ENCODE measurements at places on chromosomes 5 and 9.

DNA sequence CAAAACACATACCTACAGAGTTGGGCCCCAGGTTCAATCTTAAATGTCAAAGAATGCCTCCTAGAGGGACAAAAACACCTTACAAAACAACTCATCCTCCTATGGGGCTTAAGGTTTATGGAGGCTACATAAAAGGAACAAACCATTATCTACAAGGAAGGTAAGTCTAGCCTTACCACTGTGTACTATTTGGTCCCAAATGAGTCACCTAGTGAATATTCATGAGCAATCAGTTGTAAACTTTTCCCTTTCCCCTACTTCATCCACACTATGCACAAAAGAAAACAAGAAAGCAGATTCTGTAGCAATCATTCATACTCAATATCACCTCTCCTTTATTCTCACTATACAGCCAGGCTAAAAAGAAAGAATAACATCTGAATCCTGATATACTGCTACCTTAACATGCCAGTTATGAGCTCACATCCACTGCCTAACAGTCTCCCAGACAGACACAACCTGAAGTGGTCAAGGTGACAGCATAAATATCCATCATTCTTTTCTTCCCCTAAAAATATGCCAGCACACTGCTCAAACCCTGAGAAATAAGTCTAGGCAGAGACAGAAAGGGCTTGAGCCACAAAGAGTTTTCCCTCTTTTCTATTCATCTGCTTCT, 6.2 kb downstream of the OXCT1 start:
- no peak for DNase-seq

DNA sequence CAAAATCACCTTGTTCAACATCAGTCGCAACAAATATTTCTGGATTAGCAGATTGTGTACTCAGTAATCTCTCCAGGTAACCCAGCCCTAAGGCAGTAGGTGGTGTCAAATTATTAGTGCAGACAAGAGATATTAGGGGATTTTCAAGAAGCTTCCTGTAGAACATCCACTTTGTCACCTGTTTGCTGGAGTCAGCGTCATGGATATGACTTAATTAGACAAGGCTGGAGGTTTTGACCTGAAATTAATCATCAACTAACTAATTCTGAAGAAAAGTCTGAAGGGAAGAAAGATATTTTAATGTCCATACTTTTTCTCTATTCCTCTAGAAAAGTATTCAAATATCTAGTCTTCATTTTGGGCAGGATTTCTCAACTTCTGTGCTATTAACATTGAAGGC, 91.4 kb upstream of the CCDC112 start:
- DNase-seq, result no peak

- peak; percentile 73 for DNase-seq
Observed at GRCh38 chr9:129737479-129738274, 15.2 kb downstream of the PTGES start.

- DNase-seq, result no peak
Observed at GRCh38 chr5:159096243-159096923, 3.3 kb downstream of the EBF1 start.

DNA sequence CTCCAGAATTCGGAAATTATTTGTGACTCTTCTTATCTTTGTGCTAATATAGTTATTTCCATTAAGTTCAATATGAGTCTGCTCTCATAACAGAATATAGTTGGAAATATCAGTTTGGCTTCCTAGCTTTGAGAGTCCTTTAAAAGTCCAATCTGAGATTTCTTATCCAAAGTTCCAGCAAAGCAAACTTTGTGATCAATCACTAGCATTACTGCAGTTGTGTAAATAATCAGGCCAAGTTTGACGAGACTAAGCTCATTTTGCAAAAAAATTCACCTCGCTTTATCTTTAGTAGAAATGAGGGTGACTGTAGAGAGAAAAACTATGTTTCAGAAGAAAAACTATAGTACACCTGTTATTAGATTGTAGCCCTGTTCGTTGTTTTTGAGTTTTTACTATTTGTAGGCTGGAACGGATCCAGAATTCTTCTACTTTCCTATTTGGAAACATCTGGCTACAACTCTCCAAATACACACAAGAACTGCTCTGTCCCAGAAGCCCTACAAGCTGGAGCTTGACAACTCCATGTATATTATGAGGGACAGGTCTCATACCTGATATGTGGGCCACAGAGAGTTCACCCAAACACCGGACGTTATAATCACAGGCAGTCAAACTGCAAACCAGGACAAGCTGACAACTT, 47.8 kb downstream of the RAPGEF1 start:
- DNase-seq, result no peak

DNA sequence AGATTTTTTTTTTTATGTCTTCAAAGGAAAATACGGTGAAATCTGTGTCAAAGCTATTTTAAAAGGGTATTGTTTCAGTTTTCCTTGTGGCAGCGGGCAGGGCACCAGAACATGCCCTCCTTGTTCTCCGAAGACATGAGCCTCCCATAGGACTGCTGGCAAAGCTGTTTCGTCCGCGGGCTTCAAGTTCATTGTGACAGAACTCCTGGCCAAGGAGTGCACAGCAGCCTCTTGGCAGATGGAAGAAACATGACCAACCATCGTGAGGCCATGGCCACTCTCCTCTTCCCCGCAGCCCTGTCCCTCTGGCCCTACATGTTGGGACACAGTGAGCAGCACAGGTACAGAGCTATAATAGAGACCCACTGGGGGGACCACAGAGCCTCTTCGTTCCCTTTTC, 99.5 kb downstream of the AOPEP start:
- no peak for DNase-seq

DNA sequence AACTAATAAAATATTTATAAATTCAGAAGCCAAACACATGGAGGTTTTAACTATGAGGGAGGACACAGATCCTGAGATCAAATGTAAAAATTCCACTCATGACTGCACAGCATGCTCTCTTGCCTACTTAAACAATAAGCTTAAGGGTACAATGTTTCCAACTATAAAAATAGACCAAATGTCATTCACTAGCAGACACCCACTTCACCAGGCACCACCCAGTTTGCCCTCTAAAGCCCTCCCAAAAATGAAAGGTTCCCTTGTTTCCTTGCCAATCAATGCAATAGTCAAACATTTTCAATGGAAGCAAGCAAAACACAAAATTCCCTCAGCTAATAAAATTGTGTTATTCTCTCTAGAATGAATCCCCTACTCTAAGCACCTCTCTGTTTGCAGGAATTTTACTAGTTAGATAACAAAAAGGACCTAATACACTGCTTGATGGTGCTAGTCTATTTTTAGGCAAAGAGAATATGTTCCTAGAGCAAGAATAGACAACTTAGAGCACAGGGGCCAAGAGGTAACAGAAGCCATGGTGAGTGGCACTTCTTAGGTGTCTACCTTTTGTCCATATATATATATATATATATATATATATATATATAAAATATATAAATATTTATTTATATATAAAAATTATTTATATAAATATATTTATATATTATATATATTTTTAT, 135.3 kb downstream of the HOMER1 start:
- DNase-seq, result no peak

DNA sequence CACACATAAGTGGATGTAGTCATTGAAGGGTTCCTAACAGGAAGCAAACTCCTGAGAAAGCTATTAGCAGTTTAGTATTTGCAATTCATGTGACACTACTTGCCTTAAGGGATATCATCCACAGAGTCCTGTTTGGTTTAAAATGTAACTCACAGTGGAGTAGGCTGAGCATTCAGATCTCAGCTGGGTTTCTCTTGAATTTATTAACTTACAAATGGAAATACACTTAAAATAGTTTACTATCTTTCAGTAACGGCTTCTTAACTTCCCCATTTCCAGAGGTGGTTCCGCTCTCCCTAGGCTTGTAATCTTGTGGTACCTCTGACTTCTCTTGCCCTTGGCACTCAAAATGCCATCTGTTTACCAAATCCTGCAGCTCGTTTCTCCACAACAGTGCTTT, 660.7 kb upstream of the ADAMTS16 start:
- DNase-seq, result no peak
